Stimulated activated CD4-positive, alpha-beta T cell treated with anti-CD3 and anti-CD28 coated beads, TNF-alpha, amount 100 ng/mL, for 1 hour (primary cell): ENCODE measurements at places on chromosomes 6 and 20.

- DNase-seq: no peak
Observed at GRCh38 chr6:27825025-27825793, 87.0 kb downstream of the OR2B2 start.

- DNase-seq: no peak
Observed at GRCh38 chr20:50398821-50399554, 111.2 kb upstream of the PTPN1 start.

DNA sequence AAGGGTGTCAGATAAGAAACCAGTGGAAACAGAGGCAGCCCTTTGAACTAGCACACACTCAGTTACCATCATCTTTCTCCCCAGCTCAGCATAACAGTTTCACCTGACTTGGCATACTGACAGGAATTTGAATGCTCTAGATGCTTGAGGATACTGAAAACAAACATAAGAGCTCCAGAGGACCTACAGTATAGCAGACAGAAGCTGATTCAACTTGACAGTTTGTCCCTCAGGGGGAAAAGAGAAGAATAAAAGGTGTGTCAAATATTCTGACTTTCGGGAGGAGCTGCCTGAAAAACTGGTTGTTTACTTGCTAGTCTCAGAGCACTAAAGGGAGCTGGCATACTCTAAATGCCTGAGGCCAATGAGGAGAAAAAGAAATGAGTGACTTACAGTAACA lies 35.1 kb downstream of the EYS start:
- DNase-seq: no peak

GRCh38 chr6:162670345-162670744 lies 57.2 kb downstream of the PRKN start:
- no peak for DNase-seq

DNA sequence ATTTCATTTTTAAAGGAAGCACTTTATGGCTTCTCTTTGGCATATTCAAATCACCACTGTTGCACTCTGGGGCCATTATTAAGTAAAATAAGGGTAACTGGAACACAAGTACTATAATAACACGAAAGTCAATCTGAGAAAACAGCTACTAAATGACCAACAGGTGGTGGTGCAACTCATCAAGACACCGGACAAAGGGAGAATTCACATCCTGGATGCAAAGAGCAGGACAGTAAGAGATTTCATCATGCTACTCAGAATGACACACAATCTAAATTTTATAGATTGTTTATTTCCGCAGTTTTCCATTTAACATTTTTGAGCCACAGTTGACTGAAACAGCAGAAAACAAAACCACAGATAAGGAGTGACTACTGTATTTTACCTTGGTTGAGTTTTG lies 27.6 kb upstream of the LY86 start:
- DNase-seq: no peak

- no peak for DNase-seq
Observed at GRCh38 chr20:51678026-51678697, 90.0 kb downstream of the ATP9A start.

GRCh38 chr6:100664274-100665040 lies 199.7 kb upstream of the SIM1 start:
- DNase-seq: no peak

- DNase-seq: no peak
Observed at GRCh38 chr20:37418591-37419109, 72.7 kb downstream of the SRC start.

GRCh38 chr6:51928320-51928719 lies 159.1 kb downstream of the PKHD1 start:
- no peak for DNase-seq

GRCh38 chr6:82264824-82265223 lies 17.3 kb upstream of the IBTK start:
- no peak for DNase-seq

DNA sequence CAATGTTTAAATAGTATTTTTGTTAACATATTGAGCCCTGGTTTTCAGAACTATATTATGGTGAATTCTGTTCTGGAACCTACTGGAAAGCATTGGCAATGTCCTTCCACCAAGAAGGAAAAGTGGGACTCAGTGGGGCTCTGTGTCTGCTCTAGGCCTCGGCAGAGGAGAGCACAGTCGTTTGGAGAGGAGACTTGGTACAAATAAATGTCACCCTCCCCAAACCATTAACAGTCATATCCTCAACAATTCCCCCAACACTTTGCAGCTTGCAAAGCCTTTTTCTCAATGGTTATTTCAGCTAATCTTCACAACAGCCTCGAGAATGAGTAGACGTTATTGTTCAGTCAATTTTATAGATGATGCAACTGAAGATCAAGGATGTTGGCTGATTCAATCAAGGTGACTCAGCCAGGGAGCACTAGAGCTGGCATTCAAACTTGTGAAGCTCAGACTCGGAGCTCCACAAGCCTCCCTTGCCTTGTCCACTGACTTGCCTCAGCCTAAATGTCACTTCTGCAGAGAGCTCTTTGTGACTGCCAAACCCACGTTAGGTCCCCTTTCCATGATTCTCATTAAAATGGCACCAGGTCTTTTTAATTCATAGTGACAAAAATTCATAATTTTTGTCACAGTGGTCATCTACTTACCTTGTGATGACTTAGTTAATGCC lies 60.6 kb downstream of the TOX2 start:
- no peak for DNase-seq

DNA sequence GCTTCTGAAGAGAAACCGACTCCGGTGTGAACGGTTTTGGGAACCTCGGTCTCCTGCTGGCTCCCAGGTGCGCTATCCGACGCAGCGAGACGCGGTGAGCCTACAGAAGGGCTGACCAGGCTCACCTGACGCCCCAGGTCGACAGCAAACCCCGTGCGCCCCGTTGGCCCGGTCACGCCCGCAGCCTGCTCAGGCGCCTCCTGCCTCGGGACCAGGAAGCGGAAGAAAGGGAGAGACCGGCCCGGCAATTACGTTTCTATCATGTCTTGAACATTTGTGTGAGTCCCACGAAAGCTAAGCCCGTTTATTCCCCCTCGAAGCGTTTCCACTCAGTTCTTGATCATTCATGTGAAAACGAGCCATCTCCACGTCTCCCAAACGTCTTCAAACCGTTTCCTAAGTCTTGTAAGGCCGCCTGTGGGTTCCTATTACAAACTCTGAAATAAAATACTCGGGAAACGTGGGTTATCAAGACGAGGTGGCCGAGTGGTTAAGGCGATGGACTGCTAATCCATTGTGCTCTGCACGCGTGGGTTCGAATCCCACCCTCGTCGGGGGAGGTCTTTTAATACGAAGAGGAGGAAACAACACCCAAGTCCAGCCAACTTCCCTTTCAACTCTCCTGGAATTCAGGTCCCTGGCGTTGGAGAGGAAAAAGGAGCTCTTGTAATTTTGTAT lies 150.5 kb upstream of the PRSS16 start:
- DNase-seq: no peak

- DNase-seq: no peak
Observed at GRCh38 chr6:13466304-13467215, 20.8 kb downstream of the GFOD1 start.

GRCh38 chr20:1448081-1448620 lies 18.5 kb downstream of the NSFL1C start:
- DNase-seq: no peak

DNA sequence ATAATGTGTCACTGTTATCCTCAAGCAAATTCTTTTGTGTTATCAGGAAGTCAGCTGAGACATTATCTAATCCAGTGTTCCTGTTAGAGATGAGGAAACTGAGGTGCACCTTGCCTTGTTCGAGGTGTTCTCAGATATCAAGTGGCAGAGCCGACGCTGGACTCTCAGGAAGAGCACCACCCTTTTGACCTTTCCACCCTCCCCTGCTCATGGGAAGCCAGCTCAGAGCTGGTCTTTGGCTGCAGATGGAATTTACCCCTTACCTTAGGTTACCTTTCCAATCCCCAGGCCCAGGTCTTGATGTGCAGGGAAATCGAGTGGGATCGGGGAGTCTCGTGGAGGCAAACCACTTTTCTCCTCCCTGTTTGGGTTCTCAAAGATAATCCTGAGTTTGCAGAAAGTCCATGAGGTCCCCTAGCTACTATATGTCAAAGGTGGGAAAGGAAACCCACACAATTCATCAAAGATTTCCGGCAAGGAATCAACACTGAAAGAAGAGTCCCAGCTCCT lies 62.9 kb upstream of the PIM1 start:
- no peak for DNase-seq

DNA sequence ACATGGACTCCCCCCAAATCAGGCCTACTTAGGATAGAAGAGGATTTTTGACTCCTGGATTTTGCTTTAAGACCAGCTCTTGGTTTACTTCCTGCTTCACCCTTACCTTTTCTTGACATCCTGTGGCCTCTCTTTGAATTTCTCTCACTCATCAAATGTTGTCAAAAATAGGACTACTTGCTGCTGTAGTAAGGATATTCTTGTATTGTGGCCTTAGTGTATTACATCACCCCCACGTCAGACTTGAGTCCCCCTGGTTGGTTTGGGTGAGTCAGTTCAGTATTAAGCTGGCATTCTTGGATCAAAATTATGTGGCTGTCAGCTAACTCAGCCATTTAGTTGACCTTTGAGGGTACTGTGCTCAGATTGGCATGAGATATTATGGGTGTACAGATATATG lies 1.1 kb downstream of the TPX2 start:
- no peak for DNase-seq

- no peak for DNase-seq
Observed at GRCh38 chr6:79536585-79536953, 661 bp downstream of the LCA5 start.

DNA sequence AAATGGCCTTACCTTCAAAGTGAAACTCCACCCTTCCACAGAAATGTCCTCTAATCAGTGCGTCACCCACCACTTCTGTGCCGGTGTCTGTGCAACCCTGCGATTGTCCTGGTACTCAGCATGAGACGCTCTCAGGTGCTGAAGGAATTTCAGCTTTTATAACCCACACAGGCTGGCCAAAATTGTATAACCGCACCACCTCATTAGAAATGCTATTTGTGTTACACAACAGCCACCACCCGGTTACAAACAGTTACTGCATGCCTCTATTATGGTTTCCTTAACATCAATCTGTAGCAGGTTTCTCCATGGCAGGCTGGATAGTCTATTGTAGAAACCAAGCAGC lies 51.5 kb downstream of the SLC23A2 start:
- DNase-seq: no peak

GRCh38 chr6:83160167-83160566 lies 32.9 kb downstream of the PGM3 start:
- DNase-seq: no peak

GRCh38 chr6:121549736-121550135 lies 114.3 kb downstream of the GJA1 start:
- DNase-seq: no peak

GRCh38 chr20:48724891-48725554 lies 102.8 kb downstream of the PREX1 start:
- no peak for DNase-seq

DNA sequence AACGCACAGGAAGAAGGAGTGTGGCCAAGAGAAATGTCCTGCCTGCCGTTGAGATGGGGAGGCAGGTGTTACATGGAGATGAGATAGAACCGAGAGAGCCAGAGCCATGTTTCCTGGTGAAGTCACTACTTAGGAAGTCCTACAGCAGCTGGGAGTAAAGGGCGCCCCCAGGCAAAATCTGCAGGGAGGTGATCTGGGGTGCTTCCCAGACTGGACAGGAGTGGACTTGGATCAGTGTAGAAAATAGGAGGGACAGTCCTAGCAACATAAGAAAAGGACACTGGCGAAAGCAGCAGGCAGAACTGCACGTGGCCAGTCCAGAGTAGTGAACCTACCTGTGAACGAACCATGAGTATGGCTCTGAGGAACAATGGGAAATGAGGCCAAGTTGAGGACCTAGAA lies 85.3 kb downstream of the CD164 start:
- no peak for DNase-seq

- no peak for DNase-seq
Observed at GRCh38 chr6:157905590-157906342, 75.9 kb upstream of the SYNJ2 start.

DNA sequence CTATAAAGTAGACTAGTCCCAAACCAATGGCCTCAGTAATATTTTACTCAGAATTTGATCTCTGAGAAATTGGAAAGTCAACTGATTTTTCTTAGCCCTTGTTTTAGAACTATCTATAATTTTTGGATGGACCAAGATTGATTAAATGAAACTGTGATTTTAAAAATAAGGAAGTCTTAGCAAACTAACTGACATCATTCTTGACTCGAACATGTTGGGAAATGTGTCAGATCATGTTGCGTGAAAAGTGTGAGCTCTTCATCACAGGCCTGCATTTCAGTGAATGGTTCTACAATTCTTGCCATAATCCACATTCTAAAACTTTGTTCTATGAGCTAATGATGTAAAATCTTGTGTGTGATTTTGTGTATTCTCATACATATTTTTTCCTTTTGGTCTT lies 11.0 kb downstream of the TNFAIP3 start:
- DNase-seq: no peak

GRCh38 chr20:32960849-32961731 lies 43.1 kb downstream of the SUN5 start:
- no peak for DNase-seq

DNA sequence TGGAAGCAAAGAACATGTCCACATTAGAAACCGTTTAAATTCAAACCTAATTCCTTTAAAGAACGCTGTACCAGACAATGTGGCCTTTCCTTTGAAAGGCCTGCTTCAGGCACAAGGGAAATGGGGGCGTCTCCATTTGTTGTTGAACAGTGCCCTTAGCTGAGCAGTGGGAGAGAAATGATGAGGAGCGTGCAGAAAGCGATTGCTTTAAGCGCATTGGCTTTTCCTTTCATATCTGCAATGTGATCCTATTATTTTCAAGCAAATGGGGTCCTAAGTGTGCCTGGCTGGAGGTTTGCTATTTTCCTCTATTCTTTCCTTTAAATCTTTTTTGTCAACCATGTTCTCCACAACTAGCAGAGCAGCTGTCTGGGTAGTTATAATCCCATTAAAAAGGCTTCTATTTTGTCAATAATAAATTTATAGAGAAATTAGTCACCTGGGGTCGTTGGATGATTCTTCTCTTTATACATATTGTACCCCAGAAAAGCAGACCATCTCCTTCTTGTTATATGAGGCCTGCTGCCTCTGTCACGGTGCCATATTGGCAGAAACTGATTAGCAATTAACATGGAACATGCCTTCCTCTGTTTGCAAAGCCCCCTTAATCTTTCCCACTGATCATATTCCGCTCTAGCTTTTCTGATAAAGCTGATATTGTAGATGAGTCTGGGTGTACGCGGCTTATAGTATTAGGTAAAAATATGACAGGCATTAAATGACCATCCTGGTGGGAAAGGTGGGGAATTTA lies 151.1 kb upstream of the JAG1 start:
- no peak for DNase-seq

- no peak for DNase-seq
Observed at GRCh38 chr20:48705240-48706115, 122.3 kb downstream of the PREX1 start.
